ENCODE measurements at places on chromosomes 12 and 14. TPM values are rescaled to one million over a fixed set of nuclear protein-coding genes. Genes with fewer than 3 reads are reported as not detected.

- no peak for DNase-seq
Observed at GRCh38 chr12:32102234-32102633, 4.4 kb upstream of the BICD1 start.

Gene DCN
- 1,707 TPM for polyA plus RNA-seq

DNA sequence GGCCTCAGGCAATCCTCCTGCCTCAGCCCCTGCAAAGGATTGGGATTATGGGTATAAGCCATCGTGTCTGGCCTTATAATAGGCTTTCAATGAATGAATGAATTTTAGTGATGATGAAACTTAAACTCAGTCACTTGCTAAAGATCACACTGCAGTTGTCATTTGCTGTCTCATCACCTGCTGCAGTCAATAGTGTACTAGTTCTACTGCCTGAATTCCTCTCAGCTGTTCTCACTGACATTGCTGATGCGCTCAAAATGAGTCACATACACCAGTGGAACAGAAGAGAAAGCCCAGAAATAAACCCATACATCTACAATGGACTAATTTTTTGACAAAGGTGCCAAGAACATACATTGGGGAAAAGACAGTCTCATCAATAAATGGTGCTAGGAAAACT lies 5.6 kb upstream of the SYNJ2BP start:
- DNase-seq, result peak; percentile 45

DNA sequence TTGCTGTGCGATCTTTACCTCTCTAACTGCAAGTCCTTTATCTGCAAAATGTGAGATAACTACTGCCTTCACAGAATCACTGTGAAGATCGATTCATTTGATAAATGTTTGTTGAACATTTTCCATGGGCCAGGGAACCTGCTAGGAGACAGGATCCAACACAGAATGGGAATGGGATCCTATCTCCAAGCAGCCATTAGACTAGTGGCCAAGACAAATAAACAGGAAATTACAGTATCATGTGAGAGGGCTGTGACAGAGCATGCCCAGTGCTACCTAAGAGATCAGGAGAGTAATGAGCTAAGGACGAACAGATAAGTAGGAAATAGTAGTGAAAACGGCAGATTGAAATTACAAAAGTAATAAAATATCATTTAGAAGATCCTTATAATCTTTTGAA lies 105.7 kb downstream of the GRIN2B start:
- DNase-seq, result no peak

- DNase-seq, result peak; percentile 68
Observed at GRCh38 chr12:77133566-77133965, 68.2 kb upstream of the E2F7 start.

DNA sequence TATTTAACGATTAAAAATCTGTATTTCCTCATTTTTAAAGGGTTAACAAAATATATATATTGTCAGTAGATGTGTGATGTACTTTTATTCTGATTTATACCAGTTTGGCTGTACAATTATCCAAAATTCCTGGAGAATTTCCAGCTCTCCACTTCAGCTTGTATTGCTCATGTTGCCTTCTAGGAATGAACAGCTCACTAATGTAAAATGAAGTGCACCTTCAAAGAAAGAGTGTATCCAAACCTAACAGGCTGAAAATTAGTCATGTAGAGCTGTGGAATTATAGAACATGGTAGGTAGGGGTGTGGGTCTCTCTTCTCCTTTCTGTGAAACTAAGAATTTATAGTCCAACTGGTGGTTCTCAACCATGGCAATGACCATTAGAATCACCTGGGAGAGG lies 362.0 kb downstream of the ETNK1 start:
- DNase-seq, result no peak

DNA sequence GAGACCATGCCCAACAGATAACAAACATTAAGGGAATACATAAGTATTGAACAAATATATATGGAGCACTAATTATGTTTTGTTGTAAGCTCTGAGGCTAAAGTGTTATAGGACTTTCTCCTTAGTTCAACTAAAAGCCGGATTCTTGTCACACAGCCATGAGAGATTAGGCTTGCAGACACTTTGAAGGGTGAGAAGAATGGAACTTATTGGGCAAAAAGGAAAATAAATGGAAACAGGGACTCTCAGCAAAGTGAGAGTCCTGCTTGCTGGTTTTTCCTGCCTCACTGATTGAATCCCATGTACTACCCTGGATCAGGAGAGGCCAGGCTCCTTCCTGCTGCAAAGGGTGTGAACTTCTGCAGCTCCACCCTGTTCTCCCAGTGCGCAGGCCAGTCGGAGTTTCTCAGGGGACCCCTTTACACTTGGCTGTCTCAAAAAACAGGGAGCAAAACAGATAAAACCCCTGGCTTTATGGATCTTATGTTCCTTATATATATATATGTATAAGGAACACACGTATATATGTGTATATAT lies 77.1 kb upstream of the FUT8 start:
- no peak for DNase-seq

Gene KLRK1
- 1.5 TPM for polyA plus RNA-seq

- no peak for DNase-seq
Observed at GRCh38 chr14:63078569-63078968, 33.3 kb upstream of the KCNH5 start.

Gene TNFRSF1A
- polyA plus RNA-seq, result 72.7 TPM

- peak; percentile 17 for DNase-seq
Observed at GRCh38 chr14:94423453-94424056, 29.0 kb downstream of the SERPINA11 start.

DNA sequence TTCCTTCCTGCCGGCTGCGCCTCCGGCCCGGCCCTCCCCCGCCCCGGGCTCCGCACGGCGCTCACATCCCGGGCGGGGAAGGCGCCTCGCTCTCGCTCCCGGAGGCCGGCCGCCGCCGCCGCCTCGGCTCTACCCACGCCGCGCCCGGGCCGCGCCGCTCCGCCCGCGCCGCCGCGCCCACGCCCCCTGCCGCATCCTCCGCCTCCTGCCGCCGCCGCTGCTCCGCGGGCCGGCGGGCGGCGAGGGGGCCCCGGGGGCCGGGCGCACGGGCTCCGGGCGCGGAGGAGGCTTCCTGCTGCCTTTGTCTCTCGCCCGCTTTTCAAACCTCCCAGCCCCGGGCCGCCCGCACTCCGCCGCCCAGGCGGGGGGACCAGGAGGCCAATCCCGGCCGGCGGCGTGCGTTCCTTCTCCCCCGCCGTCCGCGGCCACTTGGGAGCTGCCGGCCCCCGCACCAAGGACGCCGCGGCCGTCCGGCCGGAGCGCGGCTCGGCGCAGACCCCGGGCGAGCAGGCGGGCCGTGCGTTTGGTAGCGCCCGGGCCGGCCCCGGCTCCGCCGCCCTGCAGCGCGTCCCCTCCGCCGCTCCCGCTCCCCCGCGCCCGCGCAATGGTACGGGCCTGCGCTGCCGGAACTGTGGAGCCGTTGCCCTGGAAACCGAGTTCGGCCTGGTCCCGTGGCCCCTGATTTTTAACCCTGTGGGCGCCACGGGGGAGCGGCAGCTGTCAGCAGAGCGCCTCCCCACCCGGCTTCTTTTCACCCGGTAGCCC lies at the start of gene FBXL14:
Gene FBXL14, minus strand, starts transcription at position 321 of the 765 bp plus-strand sequence. CDS start 515 bp downstream, outside the sequence.
- DNase-seq, result peak; percentile 96

DNA sequence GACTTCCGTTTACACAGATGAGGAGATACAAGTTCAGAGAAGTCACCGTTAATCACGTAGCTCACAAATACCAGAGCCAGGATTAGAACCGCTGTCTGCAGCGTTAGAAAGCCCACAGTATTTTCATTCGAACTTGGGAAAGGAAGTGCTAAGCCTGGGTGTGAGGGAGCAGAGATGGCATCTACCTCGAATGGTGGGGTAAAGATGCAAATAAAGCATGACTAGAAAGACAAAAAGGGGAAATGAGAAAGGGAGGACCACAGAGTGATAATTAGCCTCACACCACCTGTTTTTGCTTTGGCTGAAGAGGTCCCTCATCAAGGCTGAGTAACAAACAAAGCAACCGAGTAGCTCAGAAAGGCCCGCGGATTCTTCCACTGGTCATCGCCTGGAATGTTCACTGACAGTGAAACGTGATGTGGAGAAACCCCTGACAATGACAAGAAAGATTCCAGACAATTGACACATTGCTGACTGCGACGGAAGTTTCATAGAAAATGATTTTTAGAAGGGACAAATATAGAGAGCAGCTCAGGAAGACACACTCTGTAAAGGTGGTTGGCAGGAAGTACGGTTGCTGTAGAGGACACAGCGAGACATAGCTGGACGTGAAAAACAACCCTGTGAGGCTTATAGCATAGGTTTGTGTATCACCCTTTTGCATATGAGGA lies 31.5 kb upstream of the BHLHE41 start:
- no peak for DNase-seq

All from muscle of back (tissue), 13 donors.